ENCODE measurements at places on chromosomes 2 and 18.

DNA sequence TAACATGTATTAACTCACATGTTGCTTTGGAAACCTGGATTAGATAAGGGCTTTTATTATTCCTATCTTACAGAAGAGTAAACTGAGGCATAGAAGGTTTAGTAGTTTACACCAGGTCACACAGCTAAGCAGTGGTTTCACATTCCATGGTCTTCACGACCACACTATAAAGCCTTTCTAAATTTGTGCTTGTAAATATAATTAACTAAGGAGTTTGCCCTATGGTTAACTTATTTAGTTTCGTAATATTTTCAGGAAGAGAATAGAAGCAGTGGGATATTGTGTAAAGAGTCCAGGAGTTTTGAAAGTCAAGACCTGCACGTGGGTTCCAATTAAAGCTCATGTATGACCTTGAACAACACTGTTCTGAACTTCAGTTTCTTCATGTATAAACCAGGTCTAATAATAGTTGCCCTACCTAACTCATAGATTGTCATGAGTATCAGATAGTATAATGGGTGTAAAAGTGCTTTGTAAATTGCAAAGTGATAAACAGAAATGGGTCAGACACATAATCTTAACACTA is 19.5 kb upstream of the SOS1 start:
- no peak for DNase-seq

DNA sequence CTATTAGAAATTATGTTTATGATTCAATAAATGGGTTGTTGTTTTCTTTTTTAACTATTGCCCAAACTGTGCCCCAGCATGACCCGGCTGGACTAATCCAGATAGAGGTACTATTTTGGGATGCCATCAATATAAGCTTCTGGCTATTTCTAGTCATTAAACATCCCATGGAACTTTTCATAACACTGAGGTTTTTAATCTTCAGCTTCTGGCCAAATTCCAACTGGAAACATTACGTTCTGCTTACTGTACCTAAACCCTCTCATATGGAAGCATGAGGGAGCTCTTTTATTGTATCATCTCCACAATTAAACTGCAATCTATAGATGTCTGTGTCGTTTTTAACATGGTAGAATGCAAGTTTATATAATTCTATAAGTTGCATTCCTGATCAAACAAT is 674.7 kb downstream of the ARHGAP15 start:
- DNase-seq: no peak

GRCh38 chr2:149145314-149146295 is 107.1 kb downstream of the LYPD6B start:
- DNase-seq: no peak

- DNase-seq: no peak
Observed at GRCh38 chr2:76678383-76679024, 843.7 kb downstream of the LRRTM4 start.

- no peak for DNase-seq
Observed at GRCh38 chr2:64105670-64106461, 38.4 kb downstream of the PELI1 start.

DNA sequence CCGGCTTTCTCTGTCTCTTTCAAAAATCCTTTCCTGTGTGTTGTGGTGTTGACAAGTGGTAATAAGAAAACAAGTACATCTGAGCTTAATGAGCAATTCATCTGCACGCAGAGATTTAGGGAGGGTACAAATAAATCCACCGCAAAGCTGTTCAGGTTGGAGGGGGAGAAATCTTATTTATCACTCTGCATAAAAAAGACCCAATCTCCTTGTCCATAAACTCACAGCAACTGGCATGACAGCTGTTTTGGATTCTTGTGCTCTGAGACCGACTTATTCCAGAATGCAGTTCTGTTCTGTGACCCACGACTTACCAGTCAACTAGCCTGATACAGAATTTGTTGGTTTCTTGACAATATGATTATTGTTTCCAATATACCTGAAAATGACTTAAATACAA is 380.1 kb downstream of the SOX11 start:
- no peak for DNase-seq

- DNase-seq: no peak
Observed at GRCh38 chr2:221063568-221063967, 508.5 kb downstream of the EPHA4 start.

- no peak for DNase-seq
Observed at GRCh38 chr2:167264380-167264779, 376.1 kb downstream of the XIRP2 start.

DNA sequence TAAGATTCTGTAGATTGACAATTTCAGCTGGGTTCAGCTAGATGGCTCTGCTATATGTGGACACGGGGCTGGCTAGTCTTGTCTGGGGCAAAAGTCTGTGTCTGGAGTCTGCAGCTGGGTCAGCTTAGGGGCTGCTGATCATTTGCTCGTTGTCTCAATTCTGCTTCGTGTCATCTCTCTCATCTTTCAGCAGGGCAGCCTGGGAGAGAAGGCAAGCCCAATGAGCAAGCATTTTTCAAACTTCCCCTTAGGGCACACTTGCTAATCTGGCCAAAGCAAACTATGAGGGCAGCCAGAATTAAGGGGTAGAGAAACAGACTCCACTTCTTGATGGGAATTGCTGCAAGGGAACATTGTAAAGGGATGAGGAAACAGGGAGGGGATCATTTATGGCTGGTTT is 462.6 kb downstream of the SLC4A3 start:
- no peak for DNase-seq

DNA sequence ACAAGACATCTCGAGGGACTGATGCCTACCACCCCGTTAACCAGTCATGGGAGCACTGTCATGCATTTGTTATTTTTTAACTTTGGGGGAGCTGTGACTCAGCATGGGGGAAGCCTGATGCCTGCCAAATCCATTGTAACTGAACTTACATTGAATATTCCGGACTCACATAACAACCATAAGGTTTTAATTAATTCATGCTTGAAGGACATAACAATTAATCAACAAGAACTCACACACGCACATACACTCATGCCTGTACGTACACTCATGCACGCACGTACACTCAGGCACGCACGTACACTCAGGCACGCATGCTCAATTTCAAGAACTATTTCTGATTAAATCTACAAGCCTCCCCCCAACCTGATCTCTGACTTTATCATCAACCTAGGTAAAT is 1639.1 kb downstream of the SUCLG1 start:
- no peak for DNase-seq

- DNase-seq: no peak
Observed at GRCh38 chr2:188280811-188281222, 10.9 kb upstream of the GULP1 start.

- no peak for DNase-seq
Observed at GRCh38 chr2:214630402-214631045, 179.0 kb downstream of the BARD1 start.

DNA sequence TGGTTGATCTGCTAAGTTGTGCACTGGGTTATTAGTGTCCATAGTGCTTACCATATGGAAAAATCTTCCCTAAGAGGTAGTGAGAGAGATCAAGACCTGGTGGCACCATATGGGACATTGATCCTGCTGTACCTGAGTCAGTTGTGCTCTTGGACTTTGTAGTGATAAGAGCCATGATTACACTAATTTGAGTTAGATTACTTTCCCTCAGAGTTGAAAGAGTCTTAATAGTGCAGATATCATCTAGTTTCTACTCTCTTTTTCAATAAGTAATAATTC is 114.2 kb downstream of the KCNE4 start:
- DNase-seq: no peak

DNA sequence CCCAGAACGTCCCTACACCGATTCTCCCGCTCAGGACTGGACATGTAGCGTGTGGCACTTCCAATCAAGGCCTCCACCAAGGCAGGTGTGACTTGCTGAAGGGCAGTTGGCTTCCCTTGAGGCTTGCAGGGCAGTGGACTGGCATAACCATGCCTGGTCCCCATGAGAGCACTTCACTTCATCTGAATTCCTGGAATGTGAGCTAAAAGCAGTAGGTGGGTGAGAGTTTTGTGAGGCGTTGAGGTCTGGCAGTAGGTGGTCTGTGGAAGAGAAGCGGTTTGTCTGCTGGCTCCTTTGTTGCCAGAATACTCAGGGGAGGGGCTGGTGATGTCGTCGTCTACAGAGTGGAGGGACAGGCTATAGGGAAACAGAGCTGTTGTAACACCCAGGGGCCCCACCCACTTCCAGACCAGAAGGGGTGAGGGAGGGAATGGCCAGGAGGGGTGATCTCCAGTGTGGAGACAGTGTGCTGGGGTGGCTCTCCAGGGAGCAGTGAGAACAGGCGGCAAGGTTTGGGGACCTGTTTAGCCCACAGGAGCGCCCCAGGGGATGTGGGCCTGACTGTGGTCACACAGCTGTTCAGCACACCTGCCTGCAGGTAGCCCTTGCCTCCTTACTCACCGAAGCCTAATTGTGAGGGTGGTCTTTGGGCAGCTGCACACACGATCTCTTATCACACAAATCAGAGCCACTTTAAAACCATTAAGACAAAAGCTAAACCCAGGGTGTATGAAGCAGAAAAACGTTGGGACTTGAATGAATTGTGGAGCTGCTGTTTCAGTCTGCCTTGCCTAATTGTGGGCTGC is 21.5 kb upstream of the ALKAL2 start:
- no peak for DNase-seq

DNA sequence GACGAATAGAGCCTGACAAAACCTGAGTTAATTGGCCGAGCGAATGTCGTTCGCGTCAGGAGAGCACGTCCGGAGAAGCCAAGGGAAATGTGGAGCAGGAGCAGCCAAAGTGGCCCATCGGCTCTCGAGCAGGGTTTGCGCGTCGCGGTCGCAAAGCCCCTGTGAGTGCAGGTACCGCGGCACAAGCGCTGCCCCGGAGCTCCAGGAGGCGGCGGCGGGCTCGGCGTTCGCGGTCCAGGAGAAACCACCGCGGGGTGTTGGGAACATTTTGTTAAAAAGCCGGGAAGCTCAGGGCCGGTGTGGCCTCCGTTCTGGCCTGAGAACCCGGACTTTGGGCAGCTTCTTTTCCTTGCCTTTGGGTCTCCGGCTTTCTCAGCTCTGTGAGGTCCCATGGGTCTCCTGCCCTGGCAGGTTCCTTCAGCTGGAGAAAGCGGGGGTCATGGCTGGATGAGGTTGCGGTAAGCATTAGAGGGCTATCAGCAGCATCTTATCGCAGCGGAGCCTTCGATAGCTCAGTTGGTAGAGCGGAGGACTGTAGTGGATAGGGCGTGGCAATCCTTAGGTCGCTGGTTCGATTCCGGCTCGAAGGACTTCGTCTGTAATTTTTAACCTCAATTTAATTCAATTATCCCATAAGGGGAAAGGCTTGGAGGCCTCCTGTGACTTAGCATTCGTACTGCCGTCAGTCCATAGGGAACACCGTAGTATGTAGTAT is 1.0 kb upstream of the AGBL5 start:
- peak; percentile 86 for DNase-seq

- DNase-seq: no peak
Observed at GRCh38 chr2:66283787-66284186, 151.1 kb upstream of the MEIS1 start.

DNA sequence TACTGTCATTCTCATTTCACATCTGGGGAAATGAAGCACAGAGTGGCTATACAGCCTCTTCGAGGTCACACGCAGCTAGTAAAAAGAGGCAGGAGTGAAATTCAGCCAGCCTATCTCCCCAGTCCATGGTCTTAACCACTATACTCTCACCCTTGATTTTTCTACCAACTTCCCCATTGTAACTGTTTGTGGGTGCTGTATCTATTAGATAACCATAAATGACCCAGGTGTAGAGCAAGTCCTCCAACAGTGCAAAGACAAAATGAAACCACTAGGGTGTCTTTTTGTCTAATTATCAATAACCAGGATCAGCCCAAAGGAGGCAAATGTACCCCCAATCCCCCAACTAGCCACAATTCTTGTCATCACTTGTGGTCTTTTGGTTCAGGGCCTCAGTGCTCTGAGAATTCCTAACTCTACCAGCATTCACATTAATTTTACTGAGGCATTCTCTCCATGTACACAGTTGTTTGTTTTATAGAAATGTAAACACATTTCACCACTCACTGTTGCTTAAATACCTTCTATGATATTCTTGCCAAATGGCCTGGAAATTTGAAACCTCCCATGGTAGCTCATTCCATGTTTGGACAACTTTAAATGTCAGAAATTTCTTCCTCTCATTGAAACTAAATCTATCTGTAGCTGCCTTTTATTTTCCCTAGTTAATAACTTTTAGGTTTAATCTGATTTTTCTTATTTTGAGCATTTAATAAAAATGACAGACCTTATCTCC is 58.7 kb downstream of the SLC40A1 start:
- no peak for DNase-seq

- no peak for DNase-seq
Observed at GRCh38 chr2:46135958-46136357, 161.2 kb upstream of the EPAS1 start.

Measured in D721Med (cell line).